ENCODE measurements at places on chromosomes 6 and 20.
A peak's percentile ranks its signal among the peaks of the same experiment; 100 is the strongest.

GRCh38 chr6:56227071-56227879, 20.1 kb downstream of the COL21A1 start:
- DNase-seq = no peak

DNA sequence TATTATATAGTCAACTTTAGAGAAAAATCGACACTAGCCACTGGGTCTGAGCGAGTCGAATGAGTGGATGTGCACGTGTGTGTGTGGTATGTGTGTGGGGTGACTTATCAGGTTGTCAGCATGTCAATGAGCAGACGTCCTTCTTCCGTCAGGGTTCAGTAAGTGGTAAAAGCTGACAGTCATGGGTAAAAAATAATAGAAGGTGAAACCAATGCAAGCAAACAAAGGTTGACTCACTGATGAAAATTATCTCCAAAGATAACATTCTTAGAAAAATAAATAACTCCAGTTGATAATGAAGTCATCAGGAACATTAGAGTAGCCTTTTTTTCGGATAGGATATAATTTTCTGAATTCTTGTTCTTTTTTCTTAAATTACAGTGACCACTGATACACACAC, 243.8 kb upstream of the FOXQ1 start:
- peak; percentile 93 for DNase-seq

DNA sequence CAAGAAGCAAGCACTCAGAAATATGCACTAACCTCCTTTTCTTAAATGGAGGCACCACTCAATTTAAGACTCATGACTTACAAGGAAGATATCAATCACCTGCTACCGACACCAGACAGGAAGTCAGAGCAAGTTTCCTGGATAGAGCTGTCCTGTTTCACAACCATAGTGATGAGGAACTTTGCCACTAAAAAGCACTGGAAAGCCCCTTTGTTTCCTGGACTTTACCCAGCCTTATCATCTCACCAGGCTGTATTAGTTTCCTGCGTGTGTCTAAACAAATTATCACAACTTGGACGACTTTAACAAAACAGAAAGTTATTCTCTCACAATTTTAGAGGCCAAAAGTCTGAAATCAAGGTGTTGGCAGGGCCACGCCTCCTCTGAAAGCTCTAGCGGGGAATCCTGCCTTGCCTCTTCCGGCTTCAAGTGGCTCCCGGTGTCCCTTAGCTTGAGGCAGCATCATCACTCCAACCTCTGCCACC, 253.8 kb upstream of the STXBP5 start:
- DNase-seq = no peak

DNA sequence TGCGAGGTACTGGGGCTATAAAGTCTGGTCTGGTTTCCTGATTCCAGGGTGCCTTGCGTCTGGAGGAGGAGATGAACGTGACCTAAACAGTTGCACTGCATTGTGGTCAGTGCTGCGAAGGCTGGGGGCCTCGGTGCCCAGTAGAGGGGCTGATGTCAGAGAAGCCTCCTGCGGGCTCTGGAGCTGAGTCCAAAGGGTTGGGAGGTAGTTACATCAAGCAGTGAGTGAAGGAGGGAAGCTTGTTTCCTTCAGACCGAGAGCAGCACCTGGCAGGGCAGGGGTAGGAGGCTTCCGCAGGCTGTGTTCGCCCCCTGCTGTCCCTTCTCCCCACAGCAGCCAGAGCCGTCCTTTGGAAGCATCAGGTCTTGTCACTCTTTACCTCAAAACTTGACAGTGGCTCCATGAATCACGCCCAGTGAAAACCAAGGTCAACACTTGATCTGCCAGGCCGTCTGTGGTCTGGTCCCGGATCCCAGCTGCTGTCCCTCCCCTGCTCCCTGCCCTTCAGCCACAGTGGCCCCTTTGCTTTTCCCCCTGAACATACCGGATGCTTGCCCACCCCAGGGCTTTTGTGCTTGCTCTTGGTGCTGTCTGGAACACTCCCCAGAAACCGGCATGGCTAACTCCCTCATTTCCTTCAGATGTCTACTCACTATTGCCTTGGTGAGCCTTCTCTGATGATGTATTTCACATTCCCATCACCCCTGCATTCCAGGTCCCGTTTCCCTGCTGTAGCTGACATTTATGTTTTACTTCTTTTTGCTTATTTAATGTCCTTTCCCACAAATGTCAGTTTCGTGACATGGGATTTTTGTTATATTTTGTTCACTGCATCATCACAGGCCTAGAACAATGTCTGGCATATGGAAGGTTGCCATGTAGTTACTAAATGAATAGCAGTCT, 7.0 kb downstream of the DYNLRB1 start:
- peak; percentile 12 for DNase-seq

DNA sequence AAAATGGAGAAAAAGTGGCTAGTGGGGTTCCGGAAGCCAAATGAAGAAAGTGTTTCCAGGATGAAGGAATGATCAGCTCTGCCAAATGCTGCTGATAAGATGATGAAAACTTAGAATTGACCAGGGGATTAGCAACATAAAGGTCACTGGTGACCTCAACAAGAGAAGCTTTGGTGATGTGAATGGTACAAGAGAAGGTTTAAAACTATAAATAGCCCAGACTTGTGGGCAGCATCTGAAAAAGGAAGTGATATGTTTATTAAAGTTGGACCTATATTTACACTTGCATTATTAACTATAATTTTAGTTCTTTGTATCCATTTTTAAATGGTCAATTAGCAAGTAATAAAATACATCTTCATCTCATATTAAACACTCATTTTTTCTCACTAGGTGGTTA, 45.1 kb downstream of the CGA start:
- DNase-seq = no peak

DNA sequence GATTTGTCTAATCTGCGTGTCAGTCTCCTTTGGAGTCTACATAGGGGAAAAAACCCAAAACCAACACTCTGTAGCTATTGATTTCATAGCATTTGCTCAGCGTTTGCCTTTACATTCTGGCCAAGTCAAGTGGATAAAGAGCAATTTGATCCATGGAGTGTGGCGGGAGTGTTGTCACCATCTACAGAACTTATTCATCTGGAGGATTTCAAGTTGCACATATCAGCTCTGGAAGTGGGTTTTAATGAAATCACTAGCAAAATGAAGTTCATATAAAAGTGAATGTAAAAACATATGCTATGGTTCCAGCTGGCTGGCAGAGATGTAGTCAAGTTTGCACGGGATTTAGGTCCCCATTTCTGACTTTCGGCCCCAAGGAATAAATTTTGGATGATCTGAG, 219.7 kb upstream of the SUPT3H start:
- DNase-seq = no peak

DNA sequence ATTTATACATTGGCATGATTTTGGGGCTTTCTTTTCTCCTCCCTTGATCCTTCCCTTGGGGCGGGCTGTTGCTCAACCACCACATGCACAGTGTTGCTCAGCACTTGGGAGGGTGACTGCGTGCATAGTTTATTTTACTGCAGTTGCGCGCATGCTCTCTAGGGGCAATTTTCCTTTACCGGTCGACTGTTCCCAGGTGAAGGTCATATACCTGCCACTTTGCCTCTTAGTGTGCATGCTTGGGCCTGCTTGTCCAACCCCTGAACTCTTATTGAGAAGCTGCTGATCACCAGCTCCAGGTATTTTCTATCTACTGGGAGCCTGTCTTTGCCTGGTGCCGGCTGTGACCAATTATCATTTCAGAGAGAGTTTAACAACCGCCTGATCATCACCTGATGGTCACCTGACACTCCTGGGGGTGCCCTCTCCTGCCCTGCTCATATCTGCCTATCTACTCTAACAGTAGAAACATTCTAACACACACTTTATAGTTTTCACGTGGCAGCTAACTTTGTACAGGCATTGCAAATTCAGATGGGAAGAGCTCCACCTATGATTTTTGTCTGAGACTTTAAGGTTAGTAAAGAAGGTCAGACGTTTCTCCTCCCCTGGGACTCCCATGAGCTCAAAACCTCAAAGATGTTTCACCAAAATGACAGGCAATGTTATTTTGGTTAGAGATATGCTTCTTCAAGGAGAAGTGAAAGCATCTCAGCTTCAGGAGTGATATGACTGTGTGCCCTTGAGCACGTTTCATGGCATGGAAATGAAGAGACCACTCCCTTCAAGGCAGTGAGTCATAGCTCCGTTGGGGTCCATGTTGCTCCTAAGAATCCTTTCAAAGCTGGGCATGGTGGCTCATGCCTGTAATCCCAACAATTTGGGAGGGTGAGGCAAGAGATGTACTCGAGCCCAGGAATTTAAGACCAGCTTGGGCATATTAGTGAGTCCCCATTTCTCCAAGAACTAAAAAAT, 227.5 kb upstream of the MYLIP start:
- no peak for DNase-seq

- peak; percentile 7 for DNase-seq
These were observed 45.7 kb upstream of the TSHZ2 start for GRCh38 chr20:52926505-52926904.

GRCh38 chr6:88985901-88986300, 22.5 kb upstream of the RNGTT start:
- DNase-seq = no peak

- DNase-seq = no peak
These were observed 2.1 kb downstream of the MAPK13 start for GRCh38 chr6:36132246-36132895.

DNA sequence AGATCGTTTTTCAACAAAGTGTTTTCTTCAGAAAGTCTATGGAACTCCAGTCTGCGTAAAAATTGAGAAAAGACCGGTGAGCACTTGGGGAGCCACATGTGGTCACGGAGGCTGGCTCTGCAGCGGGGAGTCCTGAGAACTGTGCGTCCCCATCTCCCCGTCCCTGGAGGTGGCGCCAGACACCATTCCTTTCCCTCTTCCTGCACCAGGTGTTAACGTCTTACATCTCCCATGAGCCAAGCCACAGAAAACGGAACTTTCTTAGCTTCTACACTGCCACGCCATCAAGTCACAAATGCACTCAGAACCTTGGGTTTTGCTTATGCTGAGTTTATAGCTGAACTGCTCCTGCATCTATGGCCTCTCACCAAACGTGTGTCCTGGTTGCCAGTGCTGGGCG, 62.6 kb downstream of the GINS1 start:
- DNase-seq = no peak

- no peak for DNase-seq
These were observed 74.7 kb upstream of the MAFB start for GRCh38 chr20:40763646-40764295.

- no peak for DNase-seq
These were observed 269.0 kb downstream of the HDGFL1 start for GRCh38 chr6:22838345-22838744.

DNA sequence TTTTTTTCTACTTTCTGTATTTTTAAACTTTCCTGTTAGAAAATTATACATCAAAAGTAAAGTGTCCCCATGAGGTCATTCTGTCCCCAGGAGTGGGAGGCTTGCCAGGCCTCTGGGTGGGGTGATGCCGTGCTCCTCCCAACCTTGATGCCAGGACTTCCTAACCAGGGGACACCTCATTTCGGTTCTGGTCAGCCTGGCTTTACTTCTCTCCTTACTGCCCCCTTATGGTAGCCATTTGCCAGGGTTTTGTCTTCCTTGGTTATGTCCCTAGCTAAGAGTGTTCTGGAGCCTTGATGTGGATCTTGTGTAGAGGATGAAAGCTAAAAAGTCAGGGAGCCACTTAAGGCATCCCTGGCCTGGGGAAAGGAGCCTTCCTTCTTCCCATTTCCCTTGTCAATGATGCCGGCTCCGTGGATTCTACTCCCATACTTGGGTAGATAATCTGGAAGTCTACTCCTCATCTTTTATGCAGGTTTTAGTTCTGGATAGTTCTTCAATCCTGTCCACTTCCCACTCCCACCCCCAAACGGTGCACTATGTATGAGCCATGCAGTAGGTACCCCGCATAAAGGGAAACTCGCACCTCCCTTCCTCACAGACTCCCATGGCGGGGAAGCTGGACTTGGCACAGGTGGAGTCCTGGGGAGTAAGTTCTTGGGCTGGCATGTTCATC, 164.1 kb upstream of the SALL4 start:
- peak; percentile 47 for DNase-seq

DNA sequence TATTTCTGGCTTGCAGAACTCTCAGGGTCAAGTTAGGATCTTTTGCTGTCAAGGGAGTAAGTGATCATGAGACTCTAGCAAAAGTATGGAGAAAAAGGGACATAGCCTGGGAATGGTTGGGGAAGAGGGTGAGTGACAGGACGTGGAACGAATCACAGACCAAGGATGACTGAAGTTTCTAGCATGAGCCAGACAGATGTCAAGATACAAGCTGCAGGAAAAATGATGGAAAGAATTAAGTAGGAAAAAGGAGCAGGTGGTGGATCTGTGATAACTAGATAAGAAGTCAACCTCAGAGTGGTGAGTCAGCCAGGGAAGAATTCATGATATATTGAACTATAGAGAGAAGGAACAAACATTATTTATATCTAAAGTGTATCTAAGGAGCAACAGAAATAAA, 159.8 kb upstream of the SYNDIG1 start:
- DNase-seq = no peak

GRCh38 chr20:17565169-17565845, 4.6 kb upstream of the DSTN start:
- peak; percentile 35 for DNase-seq

DNA sequence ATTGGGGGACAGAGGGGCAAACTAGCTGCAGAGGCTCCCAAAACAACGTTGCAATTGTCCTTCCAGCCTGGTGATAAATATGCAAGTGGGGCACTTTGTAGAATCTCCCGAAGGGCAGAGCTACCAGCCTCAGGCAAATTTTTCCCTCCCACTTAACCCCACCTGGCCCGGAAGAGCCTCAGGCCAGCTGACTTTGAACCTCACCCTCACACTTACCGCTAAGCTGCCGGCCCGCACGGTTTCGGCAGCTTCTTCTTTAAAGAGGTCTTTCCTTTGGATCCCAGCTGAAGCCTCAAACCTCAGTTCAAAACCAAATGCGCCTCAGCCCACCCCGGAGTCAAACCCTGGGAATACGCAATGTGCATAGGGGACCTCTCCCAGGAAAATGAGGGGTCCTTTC, 2.5 kb downstream of the OVOL2 start:
- DNase-seq = no peak

GRCh38 chr20:48819821-48820648, 7.8 kb downstream of the PREX1 start:
- DNase-seq = no peak

- no peak for DNase-seq
These were observed 331.6 kb downstream of the TAF4 start for GRCh38 chr20:61733891-61734732.

DNA sequence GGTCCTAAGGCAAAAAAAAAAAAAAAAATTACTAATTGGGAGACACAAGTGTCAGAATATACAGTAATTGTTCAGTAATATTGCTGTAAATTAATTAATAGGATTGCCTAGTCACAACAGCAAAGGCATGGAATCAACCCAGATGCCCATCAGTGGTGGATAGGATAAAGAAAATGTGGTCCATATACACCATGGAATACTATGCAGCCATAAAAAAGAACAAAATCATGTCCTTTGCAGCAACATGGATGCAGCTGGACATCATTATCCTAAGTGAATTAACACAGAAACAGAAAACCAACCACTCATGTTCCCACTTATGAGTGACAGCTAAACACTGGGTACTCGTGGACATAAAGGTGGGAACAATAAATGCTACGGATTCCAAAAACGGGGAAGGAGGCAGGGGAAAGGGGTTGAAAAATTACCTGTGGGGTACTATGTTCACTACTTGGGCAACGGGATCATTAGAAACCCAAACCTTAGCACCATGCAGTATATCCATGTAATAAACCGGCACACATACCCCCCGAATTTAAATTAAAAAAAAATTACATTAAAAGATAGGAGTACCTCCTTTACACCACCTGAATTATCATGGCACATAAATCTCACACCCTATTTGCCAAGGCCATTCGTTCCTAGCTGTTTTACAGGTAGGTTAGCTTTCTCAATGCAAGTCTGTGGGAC, 689 bp upstream of the PFDN4 start:
- DNase-seq = no peak
